ENCODE measurements at places on chromosomes 12 and 14.
A peak's percentile ranks its signal among the peaks of the same experiment; 100 is the strongest.

- DNase-seq = no peak
Measured at GRCh38 chr12:52181746-52182145, 10.1 kb downstream of the KRT80 start.

DNA sequence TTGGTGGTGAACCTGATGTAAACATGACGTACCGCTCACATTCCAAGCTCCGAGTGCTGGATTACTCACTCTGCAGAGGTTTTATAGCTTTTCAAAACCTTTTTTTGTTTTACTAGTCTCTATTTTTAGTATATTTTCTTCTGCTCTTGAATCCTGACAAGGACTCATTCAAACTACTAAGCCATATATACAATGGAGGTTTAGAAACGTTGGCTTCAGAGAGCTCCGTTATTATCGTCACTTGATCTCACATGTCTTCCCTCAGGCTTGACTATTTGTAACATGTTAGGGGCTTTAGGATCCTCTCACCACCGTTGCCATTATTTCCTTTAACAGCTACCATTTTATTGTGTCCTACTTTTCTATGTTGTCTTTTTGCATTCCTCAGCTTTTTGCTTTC is 1321.5 kb upstream of the FLRT2 start:
- no peak for DNase-seq

DNA sequence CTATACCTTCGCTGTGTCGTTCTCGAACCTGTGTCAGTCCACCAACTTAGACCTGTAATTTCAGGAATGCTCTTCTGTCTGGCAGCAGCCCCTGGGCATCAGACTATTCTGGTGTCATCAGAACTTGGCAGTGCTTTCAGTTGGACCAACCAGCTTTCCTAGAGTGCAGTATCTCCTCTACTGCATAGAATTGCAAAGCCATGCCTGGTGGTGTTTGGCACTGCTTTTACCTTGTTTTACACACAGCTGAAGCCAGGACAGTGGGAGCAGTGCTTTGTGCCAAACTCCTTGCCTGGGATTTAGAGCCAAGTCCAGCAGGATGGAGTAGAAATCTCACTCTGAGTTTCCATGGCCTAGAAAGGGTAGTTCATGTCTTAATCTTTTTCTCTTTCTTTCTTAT is 1.5 kb downstream of the FLVCR2 start:
- no peak for DNase-seq

DNA sequence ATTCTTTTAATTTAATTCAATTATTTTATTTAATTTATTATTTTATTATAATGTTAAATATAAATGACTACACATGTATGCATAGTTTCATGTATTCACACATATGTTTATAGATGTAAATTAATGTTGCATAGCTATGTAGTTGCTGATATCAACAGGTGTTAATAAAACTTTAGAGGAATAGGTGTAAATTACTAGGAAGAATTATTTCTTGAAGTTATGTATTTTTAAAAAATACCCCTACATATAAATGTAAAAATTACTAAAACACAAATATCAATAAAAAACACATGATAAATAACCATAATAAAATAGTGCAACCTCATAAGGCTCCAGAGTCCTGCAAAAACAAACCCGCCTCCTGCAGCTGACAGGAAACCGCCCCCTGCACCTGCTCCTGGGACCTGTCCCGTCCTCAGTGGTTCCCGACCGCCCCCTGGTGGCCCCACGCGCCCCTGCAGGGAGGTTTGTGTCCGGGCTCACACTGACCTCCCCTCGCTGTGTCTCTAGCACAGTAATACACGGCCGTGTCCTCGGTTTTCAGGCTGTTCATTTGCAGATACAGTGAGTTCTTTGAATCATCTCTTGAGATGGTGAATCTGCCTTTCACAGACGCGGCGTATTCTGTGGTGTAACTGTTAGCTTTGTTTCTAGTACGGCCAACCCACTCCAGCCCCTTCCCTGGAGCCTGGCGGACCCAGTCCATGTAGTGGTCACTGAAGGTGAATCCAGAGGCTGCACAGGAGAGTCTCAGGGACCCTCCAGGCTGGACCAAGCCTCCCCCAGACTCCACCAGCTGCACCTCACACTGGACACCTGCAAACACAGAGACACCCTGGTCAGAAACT is 1264.0 kb downstream of the TMEM121 start:
- DNase-seq = peak; percentile 73

DNA sequence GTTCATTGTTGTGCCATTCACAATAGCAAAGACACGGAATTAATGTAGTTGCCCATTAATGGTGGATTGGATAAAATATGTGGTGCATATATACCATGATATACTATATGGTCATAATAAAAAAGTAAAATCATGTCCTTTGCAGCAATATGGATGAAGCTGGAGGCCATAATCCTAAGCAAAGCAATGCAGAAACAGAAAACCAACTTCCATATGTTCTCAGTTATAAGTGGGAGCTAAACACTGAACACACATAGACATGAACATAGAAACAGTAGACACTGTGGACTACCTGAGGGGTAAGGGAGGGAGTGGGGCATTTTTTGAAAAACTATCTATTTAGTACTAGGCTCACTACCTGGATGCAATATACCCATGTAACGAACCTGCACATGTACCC is 3.0 kb upstream of the ERP27 start:
- no peak for DNase-seq

DNA sequence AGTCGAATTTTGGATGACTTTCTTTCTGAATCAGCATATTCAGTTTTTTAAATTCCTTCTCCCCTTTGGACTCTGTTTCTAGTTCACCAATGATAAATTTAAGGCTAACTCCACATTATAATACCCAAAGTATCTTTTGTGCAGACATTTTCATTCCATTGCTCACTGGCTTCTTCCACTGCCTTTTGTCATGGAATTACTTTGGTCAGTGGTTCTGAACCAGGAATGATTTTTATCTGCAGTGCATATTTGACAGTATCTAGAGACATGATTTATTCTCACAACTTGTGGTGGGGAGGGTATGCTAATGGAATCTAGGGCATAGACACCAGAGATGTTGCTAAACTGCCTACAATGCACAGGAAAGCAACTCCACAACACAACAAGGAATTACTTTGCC is 234.4 kb upstream of the PRKD1 start:
- DNase-seq = no peak

GRCh38 chr14:96705422-96706092 is 91.6 kb upstream of the VRK1 start:
- DNase-seq = no peak

GRCh38 chr12:119992129-119992705 is 3.2 kb downstream of the BICDL1 start:
- DNase-seq = no peak

GRCh38 chr14:104291123-104292000 is 153.0 kb downstream of the KIF26A start:
- no peak for DNase-seq

- DNase-seq = no peak
Measured at GRCh38 chr14:68636597-68636996, 156.3 kb downstream of the ZFP36L1 start.

DNA sequence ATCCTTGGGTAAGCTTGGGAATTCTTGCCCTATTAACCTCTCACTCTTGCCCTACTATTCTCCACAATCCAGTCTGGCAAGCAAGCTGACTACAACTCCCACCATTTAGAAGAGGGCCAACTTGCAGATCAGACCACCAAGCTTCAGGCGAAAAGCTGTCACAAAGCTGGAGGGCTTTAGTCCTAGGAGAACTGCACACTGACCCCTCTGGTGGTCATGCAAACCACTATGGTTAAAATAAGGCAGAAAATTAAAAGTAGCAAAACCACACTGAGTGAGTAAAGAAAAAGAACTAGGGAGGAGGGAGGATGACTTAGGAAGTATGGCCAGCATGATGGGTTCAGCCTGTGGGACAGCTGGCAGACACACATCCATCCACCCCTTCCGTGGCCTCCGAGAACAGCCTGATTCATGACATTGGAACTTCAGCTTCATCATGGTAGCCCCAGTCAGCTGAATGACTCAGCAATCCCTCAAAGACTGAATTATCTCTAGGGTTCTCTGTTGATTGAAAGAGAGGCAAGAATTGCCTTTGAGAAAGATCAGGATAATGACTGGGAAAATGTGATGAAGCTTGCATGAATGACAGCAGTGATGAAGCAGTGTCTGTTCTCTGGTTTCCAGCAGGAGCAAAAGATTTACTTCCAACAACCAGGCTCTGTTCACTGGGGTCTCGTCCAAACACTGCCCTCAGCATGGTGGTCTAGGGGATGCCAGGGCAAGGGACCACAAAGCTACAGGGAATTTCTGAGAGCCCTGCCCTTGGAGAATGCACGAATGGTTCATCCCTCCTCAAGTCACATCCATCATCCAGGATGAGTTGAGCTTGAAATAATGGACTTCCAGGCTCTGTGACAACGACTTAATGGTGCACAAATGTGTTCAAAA is 24.4 kb downstream of the PITPNM2 start:
- no peak for DNase-seq

- no peak for DNase-seq
Measured at GRCh38 chr12:3420693-3421092, 70.3 kb upstream of the PRMT8 start.

DNA sequence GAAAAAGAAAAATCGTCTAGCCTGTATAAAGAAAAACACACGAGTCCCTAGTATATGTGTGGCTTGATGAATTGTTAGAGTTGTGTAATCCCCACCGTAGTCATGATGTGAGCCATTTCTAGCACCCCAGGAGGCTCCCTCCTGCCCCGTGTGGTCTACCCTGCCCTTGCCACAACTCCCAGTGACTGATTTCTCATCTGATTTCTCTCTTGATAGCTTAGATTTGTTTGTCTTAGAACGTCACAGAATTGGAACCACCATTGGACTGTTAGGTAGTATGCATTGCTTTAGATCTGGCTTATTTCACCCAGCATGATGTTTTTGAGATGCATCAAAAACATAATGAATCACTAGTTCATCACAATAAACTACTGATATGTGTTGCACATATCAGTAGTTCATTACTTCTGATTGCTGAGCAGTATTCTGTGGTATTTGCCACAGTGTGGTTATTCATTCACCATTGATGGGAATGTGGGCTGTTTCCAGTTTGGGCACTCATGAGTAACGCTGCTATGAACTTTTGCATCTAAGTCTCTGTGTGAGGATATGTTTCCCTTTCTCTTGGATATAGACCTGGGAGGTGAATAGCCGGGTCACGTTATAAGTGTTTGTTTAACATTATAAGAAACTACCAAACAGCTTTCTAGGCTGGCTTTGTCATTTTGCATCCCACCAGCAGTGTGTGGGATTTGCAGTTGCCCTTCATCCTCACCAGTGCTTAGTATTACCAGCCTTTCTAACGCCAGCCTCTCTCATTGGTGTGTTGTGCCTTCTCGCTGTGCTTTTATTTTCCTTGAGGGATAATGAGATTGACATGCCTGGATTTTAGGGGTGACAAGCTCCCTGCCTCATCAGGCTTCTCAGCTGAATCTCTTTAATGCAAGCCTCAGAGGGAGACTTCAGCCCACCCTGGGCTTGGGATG is 31.9 kb upstream of the NCOR2 start:
- DNase-seq = no peak

DNA sequence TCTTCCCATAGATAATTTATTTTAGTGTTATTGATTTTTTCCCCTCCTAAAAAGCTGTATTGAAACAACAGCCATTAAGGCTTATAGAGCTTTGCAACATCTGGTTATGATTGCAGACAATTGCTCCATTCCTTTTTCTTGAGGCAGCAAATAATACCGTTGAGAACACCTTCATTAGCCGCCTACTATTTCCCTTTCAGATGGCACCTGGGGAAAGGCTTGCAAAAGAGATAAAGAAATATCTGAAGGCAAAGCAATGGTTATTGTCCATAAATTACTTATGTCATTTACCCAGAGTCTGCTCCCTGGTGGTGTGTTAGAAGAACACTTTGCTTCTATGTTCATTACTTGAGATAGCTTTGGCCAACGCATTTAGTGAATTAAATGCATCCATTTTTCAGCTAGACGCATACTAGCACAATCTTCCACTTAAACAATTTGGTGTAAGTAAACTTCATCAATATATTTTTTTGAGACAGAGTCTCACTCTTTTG is 377.8 kb downstream of the KCNH5 start:
- DNase-seq = no peak

- no peak for DNase-seq
Measured at GRCh38 chr12:101919447-101919846, 42.1 kb downstream of the DRAM1 start.

DNA sequence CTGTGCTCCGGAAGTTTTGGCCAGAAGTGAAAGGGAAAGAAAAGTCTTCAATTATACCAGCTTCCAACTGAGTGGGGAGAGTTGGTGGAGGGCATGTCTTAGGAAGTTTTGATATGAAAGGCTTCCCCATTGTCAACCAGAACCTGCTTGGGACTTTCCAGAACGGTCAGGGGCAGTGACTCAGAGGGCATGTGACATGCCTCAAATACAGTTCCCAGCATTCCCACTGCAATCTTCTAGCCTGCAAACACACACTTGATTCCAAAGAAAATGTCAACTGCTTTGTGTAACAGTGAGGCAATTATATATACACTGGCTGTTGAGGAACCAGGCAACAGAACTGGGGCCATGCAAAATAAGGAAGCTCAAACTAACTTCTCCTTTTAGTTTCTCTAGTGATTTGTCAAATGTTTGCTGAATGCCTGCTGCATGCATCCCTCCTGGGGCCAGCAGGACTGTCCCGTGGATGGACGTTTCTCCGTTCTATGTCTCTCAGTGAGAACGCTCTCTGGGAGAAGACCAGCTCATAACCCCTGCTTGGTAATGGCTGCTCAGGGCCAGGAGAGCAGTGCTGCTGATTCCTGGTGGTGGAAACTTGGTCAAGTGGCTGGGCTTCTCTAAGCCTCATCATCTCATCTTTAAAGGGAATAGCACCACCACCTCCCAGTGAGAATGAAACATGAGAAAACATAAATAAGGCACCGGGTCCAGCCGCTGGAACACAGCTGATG is 18.3 kb downstream of the SLC25A47 start:
- peak; percentile 21 for DNase-seq

DNA sequence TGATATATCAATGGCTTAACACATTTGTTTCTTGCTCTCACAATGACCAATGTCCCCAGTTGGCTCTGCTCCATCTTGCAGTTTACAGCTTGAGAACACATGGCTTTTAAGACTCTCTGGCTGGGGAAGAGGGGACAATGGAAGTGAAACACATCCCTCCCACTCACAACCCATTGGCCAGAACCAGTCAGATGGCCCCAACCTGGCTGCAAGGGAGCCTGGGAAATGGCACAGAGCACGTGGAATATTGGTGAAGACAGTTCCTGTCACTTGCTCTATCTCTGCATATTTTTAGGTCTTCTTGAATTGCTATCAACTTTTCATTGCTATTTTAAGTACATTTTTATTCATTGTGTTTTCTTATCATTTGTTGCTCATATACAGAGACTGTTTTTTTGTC is 345.4 kb downstream of the MED13L start:
- no peak for DNase-seq

DNA sequence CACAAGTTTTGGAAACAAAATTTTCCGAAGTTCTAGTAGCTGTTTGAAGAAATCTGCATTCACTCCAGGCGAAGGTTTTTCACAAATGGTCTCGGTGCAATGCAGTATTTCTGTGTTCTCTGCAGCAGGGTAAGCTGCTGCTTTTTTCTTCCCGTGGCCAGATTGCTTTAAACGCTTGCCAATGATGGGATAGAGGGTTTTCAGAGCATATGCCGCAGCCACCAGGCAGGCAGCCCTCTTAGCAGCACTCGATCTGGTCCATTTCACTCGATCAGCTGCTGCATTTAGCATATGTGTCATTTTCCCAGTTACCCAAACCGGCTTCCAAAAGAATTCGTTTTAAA is 315 bp downstream of the ABCD2 start:
- DNase-seq = no peak

GRCh38 chr14:77299771-77300170 is 20.9 kb downstream of the POMT2 start:
- DNase-seq = no peak

GRCh38 chr14:99603471-99604277 is at the start of gene CCDC85C:
Gene CCDC85C (minus strand): TSS chr14:99604207. CDS start chr14:99603959, 248 bp downstream.
- DNase-seq = peak; percentile 43

GRCh38 chr12:45912774-45913173 is 77.6 kb downstream of the SCAF11 start:
- no peak for DNase-seq
